ENCODE measurements at places on chromosomes 1 and 21.

DNA sequence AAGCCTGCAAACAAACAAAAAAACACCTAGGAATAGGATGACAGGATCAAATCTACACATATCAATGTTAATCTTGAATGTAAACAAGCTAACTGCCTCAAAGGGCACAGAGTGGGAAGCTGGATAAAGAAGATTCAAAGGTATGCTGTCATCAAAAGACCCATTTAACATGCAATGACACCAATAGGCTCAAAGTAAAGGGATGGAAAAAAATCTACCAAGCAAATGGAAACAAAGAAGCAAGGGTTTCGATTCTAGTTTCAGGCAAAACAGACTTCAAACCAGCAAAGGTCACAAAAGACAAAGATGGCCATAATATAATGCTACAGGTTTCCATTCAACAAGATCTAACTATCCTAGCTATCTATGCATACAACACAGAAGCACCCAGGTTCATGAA, 16.2 kb upstream of the OR2T10 start:
- no peak for DNase-seq

GRCh38 chr1:230753586-230754251, 6.5 kb downstream of the CAPN9 start:
- no peak for DNase-seq

- DNase-seq = peak; percentile 91
Observed at GRCh38 chr1:246566128-246566812, at the start of the genes CNST and TFB2M. Gene CNST (plus strand): TSS chr1:246566456. CDS start chr1:246591563, 25,107 bp downstream. Gene TFB2M (minus strand): TSS chr1:246566261. CDS start chr1:246566138, 123 bp downstream.

- DNase-seq = no peak
Observed at GRCh38 chr1:26190373-26190987, at the start of gene CATSPER4. Gene CATSPER4 (plus strand): TSS chr1:26190602. CDS start chr1:26190628, 26 bp downstream.

DNA sequence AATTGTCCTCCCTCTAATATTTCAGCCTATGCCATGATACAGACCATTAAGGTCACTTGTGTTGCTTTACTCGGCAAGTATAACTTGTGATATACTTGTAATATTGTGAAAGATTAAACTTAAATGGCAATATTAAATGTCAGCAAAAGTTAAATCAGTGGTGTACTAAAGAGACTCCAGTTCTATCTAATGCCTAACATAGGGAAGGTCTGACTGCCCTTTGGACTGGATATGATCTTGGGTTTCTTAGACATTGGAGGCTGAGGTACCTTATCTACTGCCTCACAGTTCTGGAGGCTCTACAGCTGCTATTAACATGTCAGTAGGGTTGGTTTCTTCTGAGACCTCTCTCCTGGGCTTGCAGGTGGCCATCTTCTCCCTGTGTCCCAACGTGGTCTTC, 89.9 kb downstream of the MT1HL1 start:
- no peak for DNase-seq

DNA sequence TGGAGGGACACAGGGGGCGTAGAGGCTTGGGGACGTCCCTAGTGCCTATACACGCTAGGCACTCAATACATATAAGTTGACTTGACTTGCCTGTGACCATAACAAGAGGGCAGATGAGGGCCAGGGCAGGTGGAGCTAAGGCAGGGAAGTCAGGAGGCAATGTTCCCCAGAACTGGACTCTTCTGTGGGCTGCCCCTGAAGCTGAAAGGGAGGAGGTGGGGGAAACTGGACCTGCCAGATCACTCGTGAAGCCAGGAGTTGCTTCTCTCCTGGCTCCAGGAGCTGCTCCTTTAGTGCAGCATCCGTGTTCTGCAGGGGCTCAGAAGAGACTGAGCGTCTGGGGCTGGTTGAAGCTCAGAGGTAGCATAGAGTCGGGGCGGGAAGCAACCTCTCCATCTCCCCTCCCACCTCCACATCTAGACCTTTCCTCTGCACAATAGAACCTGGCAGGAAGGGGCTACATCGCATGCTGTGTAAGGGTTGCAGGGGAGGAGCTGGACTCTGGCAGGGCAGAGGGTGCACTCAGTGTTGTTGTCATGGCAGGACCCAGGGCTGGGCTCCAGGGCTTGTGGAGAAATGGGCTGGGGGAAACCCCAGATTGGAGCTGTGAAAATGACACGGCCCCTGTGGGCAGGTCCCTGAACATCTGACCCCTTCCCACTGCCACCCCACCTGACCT, 2.9 kb upstream of the SEMA4A start:
- DNase-seq = no peak

DNA sequence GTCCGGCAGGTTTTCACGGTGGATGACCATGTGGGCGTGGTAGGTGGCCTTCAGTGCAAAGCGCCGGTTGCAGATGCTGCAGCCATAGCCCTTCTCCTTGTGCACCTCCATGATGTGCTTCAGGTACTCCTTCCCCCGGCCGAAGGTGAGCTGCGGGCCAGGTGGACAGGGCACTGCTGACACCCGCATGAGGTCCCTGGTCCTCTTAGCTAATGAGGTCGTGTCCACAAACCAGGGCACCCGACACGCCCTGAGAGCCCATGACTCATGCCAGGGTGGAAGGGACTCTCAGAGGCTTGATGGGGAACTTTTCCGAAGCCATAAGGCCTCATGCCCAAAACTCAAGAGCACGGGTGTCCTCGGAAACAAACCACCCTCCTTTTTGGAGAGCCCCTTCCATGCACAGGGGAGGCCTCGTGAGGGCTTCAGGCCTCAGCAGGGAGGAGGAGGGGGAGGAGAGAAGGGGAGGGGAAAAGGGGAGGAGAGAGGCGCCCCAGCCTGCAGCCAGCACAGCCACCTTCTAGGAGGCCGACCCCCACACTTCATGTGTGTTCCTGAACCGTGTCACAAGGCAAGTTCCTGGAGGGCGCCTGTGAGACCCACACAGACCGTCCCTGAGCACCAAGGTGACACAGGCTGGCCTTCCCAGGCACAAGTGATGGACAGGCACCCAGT, 54.4 kb upstream of the RIPK4 start:
- no peak for DNase-seq

DNA sequence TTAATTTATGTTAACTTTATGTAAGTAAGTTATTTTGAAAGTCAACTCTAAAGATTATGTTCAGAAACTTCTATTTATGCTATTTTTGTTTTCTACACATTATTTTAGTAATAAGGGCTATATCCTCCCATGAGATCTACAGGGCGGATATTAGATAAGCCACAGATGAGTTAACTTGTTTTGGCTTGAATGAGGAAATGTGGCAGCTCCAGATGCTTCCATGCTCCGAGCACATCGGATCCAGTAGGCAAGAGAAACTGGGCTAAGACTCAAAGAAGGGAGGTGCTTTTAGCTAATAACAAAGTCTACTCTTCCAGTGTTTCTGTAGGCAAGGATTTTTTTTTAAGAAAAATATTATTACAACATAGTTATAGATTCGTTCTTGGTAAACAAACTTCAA, 20.0 kb upstream of the LAMC1 start:
- no peak for DNase-seq

- DNase-seq = no peak
Observed at GRCh38 chr1:117967477-117967876, 37.9 kb downstream of the WDR3 start.

DNA sequence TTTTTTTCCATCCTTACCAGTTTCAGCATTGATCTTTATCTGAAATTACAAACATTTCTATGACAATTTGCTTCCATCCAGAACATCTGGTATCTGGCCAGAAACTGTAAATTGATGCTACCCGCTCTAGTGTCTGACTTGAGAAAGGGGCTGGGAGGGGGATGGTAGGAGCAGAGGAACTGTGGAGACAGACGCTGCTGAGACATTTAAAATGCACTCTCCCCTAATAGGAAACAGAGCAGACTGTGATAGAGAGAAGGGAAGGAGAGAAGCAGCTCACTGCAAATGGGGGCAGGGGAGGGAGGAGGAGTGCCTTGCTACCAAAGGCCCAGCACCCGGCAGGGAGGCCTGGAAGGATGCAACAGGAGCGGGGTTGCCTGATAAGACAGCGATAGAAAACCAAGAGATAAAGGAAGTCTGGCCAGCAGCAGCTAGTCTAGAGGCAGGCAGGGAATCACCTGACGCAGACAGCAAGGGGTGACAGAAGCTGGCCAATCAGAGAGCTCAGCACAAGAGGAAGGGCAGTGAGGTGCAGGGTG, 195.5 kb upstream of the NFIA start:
- no peak for DNase-seq

- no peak for DNase-seq
Observed at GRCh38 chr1:54404939-54405897, 976 bp downstream of the SSBP3 start.

GRCh38 chr1:241639623-241640148, 483 bp downstream of the CHML start:
- DNase-seq = no peak

DNA sequence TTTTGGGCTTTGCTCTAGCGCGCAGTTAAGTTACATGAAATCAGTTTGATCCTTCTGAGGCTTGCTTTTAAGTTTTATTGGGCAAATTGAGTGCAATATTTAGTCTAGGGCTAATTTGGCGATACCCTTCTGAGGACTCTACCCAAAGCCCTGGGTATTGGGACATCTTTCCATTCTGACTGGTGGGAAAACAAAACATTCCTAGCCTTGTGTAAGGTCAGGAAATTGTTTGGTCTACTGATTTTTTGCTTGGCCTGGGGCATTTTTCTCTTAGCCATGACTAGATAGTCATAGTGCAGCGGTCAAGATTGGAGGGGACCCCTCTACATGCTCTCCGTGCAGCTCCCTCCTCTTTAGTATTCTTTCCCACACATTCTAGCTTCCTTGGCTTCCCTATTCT, 189.6 kb upstream of the PTGFR start:
- DNase-seq = no peak

DNA sequence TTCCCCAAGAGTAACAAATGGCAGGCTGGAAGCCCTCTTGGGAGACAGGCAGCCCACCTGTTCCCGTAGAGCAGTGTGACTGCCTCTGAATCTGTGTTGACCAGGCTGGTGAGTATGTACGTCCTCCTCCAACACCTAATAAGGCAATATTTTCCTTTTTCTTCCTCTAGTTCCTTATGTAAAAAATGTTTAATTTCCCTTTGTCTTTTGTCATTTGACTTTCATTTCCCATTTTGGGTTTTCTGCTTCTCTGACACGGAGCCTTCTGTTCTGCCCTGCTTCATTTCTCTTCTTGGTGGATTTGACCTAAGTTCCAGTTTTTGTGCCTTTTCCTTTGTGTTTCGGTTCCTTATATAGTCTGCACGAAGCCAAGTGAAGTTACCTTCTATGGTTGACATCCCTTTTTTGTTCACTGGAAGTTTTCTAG, 65.8 kb upstream of the ATF3 start:
- DNase-seq = no peak

- DNase-seq = no peak
Observed at GRCh38 chr21:36245649-36246048, 74.3 kb upstream of the MORC3 start.

DNA sequence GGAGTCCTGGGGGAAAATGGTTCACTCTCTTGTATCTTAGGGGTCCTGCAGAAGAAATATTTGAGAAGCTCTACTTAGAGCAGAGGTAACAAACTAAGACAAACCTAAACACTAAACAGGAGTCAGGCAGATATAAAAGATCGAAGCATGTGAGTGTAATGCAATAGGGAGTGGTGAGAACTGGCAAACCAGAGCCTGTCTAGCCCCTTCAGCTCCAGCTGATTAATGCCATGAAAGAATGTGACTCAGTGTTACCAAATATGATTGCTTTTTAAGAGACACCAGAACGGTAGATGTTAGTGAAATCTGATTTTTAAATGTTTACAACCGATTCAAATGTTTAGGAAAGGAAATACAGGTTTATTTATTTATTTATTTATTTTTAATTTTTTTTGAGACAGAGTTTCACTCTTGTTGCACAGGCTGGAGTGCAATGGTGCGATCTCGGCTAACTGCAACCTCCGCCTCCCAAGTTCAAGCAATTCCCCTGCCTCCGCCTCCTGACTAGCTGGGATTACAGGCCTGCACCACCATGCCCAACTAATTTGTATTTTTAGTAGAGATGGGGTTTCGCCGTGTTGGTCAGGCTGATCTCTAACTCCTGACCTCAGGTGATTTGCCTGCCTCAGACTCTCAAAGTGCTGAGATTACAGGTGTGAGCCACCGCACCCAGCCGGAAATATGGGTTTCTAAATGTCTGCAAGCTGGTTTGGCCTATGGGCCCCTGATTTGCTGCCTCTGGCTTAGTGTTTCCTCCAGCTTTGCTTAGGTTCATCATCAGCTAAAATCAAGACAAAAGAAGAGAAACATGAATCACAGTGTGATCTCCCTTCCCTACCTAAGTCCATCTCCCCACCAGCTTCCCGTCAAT, 12.2 kb downstream of the TXNIP start:
- DNase-seq = no peak

DNA sequence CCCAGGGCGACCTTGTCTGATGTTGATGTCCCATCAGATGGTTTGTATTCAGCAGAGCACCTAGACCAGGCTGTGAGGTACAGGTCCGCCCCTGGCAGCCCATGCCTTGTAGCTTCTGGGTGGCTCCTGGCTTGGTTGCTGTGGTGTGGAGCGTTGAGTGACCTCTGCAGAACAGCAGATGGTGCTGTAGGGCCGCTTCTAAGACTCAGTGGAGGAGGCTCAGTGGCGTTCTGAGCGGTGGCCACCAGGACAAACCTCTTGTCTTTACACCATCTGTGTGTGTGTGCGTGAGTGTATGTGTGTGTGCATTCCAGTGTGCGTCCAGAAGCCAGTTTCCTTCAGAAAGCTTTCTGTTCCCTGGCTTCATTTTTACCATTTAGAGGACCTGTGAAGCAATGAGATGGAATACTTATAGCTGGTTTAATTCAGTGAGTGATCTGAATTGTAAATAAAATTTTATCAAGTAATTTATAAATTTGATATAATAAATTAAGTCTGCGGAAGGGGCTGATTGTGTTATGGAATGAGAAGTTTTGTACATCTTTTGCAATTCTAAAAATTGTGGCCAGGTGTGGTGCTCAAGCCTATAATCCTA, 66.1 kb downstream of the ADARB1 start:
- DNase-seq = no peak

- peak; percentile 87 for DNase-seq
Observed at GRCh38 chr1:45521413-45522323, at the start of gene PRDX1. Gene PRDX1 (minus strand): TSS chr1:45521884. CDS start chr1:45519043, 2,841 bp downstream.

DNA sequence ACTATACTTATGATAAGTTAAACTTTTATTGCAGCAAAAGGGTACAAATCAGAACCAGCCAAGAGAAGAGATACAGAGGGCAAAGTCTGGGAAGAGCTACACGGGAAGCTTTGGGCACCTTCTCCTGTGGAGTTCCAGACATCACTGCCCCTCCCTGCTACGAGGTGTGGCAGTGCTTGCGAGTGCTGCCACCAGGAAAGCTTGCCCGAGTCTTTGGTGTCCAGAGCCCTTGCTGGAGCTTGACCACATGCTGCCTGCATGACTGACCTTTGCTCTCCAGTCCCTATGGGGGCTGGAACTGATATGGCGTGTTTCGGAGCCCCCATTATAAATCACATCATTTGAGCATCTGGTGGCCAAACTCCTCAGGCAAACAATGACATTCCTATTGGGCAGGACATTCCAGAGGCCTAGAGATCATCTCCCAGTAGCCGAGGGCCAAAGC, 23.4 kb downstream of the PLEKHO1 start:
- no peak for DNase-seq

Data from thoracic aorta (tissue), 2 donors.